ENCODE measurements at places on chromosomes 6 and 20. TPM values are rescaled to one million over a fixed set of nuclear protein-coding genes. Genes with fewer than 3 reads are reported as not detected.

DNA sequence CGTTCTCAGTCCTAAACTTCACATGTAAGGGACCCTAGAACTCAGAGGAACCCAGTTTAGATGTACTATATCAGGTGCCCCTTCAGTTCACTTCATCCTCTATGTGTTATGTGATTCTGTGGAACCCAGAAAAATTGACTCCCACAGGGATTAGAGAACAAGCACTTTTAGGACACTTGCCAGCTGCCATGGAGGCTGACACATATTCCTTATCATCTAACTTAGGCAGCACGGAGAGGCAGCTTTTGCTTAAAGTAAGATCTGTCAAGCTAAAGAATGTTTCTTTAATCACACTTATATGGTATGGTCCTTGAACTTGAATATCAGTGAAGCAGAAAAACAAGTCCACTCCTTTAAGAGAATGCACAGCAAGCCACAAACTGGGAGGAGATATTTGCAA, 701.5 kb upstream of the ID4 start:
- DNase-seq, result no peak
- no peaks in the 10 kb centered on the region for H3K4me1 ChIP-seq
- H3K27me3 ChIP-seq, result no peaks in the 10 kb centered on the region

GRCh38 chr6:121849477-121849876, 414.0 kb downstream of the GJA1 start:
- DNase-seq, result peak; percentile 55
- no peaks in the 10 kb centered on the region for H3K27me3 ChIP-seq
- no peak overlapping the region for H3K4me3 ChIP-seq

DNA sequence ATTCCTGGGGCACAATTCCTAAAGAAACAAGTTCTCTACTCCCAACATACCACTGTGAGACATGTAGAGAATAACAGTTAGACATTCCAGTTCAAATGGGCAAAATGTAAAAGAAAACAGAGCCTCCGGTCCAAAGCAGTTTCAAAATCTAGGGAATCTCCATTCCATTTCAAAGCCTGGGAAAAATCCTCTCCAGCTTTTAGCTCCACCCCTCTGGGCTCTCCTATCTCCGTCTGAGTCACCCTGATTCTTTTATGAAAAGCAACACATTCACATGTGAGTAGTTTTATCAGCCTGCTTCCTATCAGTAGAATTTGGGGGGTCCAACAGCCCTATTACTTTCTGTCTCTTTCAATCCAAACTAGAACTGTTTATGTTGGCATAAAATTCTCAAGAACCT, 3.7 kb downstream of the CSNK2A1 start:
- peaks cover 80% of the 10 kb centered on the region for H3K4me1 ChIP-seq
- no peaks in the 10 kb centered on the region for H3K27me3 ChIP-seq
- H3K4me3 ChIP-seq, result no peak overlapping the region
- peak overlapping the region; percentile 29 for H3K27ac ChIP-seq
- DNase-seq, result peak; percentile 20

DNA sequence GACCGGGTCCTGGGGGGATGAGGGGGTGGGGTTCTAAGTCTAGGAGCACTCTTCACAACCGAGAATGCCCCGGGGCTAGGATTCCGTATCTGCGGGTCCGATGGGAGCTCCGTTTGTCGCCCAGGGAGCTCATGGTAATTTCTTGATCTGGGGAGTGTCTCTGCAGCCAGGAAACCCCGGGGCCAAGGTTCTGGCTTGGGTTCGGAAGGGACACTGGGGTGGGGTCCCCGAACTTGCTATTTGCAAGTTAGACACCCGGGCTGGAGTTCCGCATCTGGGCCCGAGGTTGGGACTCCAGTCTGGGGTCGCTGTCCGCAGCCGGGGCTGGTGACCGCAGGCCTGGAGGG, 397 bp downstream of the PEDS1 start:
- H3K27me3 ChIP-seq, result peaks cover 2% of the 10 kb centered on the region
- peak overlapping the region; percentile 89 for H3K4me3 ChIP-seq
- DNase-seq, result no peak
- H3K27ac ChIP-seq, result peak overlapping the region; percentile 70
- peaks cover 14% of the 10 kb centered on the region for H3K36me3 ChIP-seq

DNA sequence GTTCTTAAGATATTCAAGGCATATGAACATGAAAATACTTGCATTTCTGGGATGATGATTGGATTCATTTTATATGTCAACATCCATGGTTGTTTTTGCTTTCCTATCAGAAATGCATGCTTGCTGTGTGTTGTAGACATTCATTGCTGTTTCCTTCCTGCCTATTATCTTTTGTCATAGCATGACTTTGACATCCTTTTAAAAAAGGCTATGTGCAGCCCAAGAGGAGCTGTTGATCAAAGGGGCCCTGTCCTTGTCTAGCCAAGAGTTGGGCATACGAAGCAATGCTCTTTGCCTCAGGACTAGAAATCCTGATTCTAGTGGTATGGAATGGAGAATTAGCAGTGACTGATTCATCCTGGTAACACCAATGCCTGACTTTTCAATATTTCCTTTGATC, 143.1 kb downstream of the RNF144B start:
- DNase-seq, result no peak
- no peaks in the 10 kb centered on the region for H3K36me3 ChIP-seq
- no peak overlapping the region for H3K4me3 ChIP-seq
- H3K4me1 ChIP-seq, result peaks cover 6% of the 10 kb centered on the region

DNA sequence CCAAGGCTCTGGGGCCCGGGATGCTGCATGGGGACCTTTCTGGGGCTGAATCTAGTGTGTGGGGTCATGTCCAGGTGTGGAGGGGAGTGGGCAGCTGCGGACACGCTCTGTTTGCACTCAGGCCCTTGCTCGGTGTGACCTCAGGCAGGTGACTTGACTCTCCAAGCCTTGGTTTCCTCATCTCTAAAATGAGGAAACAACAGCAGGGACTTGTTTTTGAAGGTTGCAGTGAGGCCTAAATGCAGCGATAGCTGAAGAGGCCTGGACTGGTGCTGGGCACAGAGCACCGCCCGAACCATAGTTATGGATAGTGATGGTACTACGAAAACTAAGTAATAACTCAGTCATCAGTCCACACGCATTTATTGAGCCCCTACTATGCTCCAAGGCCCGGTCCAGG, 91.8 kb downstream of the NOL4L start:
- no peaks in the 10 kb centered on the region for H3K27me3 ChIP-seq
- peaks cover 15% of the 10 kb centered on the region for H3K4me1 ChIP-seq
- DNase-seq, result no peak
- peaks cover 2% of the 10 kb centered on the region for H3K36me3 ChIP-seq
- H3K4me3 ChIP-seq, result no peak overlapping the region

- no peak for DNase-seq
- no peak overlapping the region for H3K4me3 ChIP-seq
- H3K27me3 ChIP-seq, result no peaks in the 10 kb centered on the region
- H3K4me1 ChIP-seq, result no peaks in the 10 kb centered on the region
These were observed 288.5 kb upstream of the CNR1 start for GRCh38 chr6:88454658-88455057.

- DNase-seq, result no peak
- H3K4me3 ChIP-seq, result no peak overlapping the region
- H3K4me1 ChIP-seq, result peaks cover 12% of the 10 kb centered on the region
- no peak overlapping the region for H3K27ac ChIP-seq
- H3K27me3 ChIP-seq, result no peaks in the 10 kb centered on the region
- H3K36me3 ChIP-seq, result no peaks in the 10 kb centered on the region
These were observed 110.5 kb downstream of the B3GAT2 start for GRCh38 chr6:70846207-70846835.

GRCh38 chr20:46990596-46991104, 96.0 kb downstream of the EYA2 start:
- H3K4me1 ChIP-seq, result no peaks in the 10 kb centered on the region
- no peak overlapping the region for H3K4me3 ChIP-seq
- no peaks in the 10 kb centered on the region for H3K36me3 ChIP-seq
- DNase-seq, result no peak

DNA sequence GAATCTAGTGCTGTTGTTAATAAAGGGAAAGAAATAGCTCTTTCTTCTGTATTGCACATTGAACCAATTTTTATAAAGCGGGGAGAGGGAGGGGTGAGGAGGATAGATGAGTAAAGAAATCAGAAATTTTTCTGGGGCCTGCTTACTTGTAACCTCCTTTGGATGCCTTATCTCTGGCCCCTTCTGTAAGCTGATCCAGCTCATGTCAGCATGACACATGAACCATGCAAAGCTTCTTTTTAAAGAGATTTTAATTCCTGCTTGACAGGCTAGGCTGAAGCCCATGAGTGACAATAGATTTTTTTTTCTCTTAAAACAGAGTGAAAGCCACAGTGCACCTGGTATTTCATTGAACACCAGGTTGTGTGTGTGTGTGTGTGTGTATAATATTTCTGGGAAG, 325.3 kb downstream of the PRL start:
- DNase-seq, result no peak
- H3K27ac ChIP-seq, result no peak overlapping the region
- H3K4me3 ChIP-seq, result no peak overlapping the region

- H3K4me3 ChIP-seq, result no peak overlapping the region
- DNase-seq, result no peak
- peaks cover 5% of the 10 kb centered on the region for H3K27me3 ChIP-seq
- H3K36me3 ChIP-seq, result no peaks in the 10 kb centered on the region
- no peak overlapping the region for H3K27ac ChIP-seq
- peaks cover 36% of the 10 kb centered on the region for H3K4me1 ChIP-seq
These were observed 49.7 kb downstream of the PCNA start for GRCh38 chr20:5070081-5070480.

GRCh38 chr6:151352410-151353396, 38.7 kb downstream of the ZBTB2 start:
- H3K4me3 ChIP-seq, result no peak overlapping the region
- no peak for DNase-seq
- peaks cover 9% of the 10 kb centered on the region for H3K4me1 ChIP-seq
- no peaks in the 10 kb centered on the region for H3K36me3 ChIP-seq

GRCh38 chr20:54305421-54305820, 97.5 kb downstream of the PFDN4 start:
- H3K27me3 ChIP-seq, result peaks cover 10% of the 10 kb centered on the region
- H3K36me3 ChIP-seq, result no peaks in the 10 kb centered on the region
- no peak overlapping the region for H3K4me3 ChIP-seq
- H3K27ac ChIP-seq, result no peak overlapping the region
- peaks cover 6% of the 10 kb centered on the region for H3K4me1 ChIP-seq
- no peak for DNase-seq

DNA sequence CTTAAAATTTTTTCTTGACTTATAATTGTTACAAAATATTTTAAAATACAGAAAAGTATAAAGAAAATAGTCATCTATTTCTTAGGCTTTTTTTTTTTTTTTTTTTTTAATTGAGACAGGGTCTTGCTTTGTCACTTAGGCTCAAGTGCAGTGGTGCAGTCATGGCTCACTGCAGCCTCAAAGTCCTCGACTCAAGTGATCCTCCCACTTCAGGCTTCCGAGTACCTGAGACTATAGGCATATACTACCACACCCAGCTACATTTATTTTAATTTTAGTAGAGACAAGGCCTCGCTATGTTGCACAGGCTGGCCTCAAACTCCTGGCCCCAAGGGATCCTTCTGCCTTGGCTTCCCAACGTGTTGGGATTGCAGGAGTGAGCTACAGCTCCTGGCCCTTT, 5.3 kb upstream of the ACAT2 start:
- peaks cover 2% of the 10 kb centered on the region for H3K27me3 ChIP-seq
- no peak for DNase-seq
- peaks cover 42% of the 10 kb centered on the region for H3K36me3 ChIP-seq
- peaks cover 37% of the 10 kb centered on the region for H3K4me1 ChIP-seq
- no peak overlapping the region for H3K27ac ChIP-seq

GRCh38 chr6:111720931-111721496, 115.3 kb upstream of the TRAF3IP2 start:
- no peak overlapping the region for H3K4me3 ChIP-seq
- H3K27me3 ChIP-seq, result no peaks in the 10 kb centered on the region
- H3K36me3 ChIP-seq, result peaks cover 8% of the 10 kb centered on the region

DNA sequence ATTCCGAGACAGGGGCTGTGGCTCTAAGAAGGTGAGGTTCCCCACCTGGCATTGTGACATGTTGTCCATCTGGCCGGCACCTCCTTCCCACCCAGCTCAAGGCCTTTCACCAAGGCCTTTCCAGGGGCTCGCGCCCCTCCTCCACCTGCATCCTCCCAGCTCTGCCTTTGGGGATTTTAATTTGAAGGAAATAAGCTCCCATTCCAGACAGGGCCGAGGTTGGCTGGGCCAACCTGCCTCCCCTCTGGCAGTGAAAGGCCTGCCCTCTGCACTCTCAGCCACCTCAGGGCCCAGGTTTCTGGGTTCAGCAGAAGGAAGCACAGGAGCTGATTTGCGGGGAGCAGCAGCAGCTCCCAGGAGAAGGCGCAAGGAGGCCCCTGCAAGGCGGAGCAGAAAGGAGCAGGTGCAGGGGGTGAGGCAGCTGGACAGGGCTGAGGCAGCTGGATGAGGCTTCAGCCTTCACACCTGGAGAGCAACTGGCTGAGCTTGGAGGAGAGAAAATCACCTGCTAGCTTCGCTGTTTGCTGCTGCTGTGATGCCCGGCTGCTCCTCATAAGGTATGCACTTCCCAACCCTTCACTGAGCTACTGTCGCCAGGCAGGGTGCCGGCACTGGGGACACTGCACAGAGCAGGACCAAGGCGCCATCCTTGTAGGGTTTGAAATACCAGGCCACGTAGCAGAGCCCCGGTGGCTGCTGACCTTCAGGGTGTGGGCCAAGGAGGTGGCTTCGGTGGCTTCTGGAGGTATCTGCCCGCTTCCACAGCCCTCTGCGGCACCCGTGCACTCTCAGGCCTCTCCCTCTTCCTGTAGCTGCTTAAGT, 147.0 kb downstream of the SYNDIG1 start:
- no peak overlapping the region for H3K27ac ChIP-seq
- H3K4me1 ChIP-seq, result no peaks in the 10 kb centered on the region
- no peak overlapping the region for H3K4me3 ChIP-seq
- no peak for DNase-seq
- H3K36me3 ChIP-seq, result no peaks in the 10 kb centered on the region

GRCh38 chr6:43093436-43094289, 17.5 kb downstream of the PTK7 start:
- peaks cover 5% of the 10 kb centered on the region for H3K36me3 ChIP-seq
- H3K4me1 ChIP-seq, result peaks cover 87% of the 10 kb centered on the region
- H3K27me3 ChIP-seq, result no peaks in the 10 kb centered on the region
- H3K27ac ChIP-seq, result peak overlapping the region; percentile 94
- H3K4me3 ChIP-seq, result peak overlapping the region; percentile 80

GRCh38 chr20:44174996-44175765, 11.8 kb downstream of the JPH2 start:
- no peaks in the 10 kb centered on the region for H3K27me3 ChIP-seq
- H3K27ac ChIP-seq, result no peak overlapping the region
- no peak overlapping the region for H3K4me3 ChIP-seq
- peaks cover 7% of the 10 kb centered on the region for H3K36me3 ChIP-seq
- H3K4me1 ChIP-seq, result peaks cover 53% of the 10 kb centered on the region

The EYS gene
- total RNA-seq, result not detected

The DSN1 gene
- 13.7 TPM for total RNA-seq

The TUBE1 gene
- 12.6 TPM for total RNA-seq

The ADNP gene
- 56.5 TPM for total RNA-seq

The UBE3D gene
- 7.0 TPM for total RNA-seq

The FRMD1 gene
- total RNA-seq, result not detected

The DACT2 gene
- total RNA-seq, result not detected
